ENCODE measurements at places on chromosomes 12 and 14.

DNA sequence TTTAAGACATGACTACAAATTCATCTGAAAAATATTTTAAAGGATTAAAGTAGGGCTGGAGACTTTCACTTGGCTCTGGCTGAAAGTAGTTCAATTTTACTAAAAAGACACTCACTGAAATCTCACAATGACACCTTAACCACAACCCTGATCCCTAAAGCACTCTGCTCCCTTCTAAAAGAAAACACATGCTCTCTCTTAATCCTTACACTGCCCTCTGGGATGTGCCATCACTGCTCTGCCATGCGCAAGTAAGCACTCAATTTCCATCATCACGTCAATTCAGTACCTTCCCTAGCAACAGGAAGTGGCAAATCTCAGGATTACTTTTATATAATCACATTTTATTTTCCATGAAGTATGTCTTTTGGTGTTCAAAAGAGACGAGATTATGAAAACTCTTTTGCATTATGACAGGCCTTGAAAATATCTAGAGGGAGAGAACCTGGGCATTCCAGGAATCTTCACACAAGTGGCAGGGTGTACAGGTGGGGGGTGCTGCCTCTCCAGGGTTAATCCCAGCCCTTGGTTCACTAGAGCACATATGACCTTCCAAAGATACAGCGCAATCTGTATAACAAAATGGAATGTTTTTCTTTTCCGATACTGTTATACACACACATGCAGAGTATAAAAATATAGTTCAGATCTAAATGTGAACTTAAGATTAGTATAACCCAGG, 7.3 kb downstream of the ATG14 start:
- no peak for DNase-seq

- no peak for DNase-seq
These were observed 48.8 kb upstream of the KRR1 start for GRCh38 chr12:75560167-75560566.

- DNase-seq = no peak
These were observed 385.0 kb downstream of the BCL11B start for GRCh38 chr14:98886982-98887381.

DNA sequence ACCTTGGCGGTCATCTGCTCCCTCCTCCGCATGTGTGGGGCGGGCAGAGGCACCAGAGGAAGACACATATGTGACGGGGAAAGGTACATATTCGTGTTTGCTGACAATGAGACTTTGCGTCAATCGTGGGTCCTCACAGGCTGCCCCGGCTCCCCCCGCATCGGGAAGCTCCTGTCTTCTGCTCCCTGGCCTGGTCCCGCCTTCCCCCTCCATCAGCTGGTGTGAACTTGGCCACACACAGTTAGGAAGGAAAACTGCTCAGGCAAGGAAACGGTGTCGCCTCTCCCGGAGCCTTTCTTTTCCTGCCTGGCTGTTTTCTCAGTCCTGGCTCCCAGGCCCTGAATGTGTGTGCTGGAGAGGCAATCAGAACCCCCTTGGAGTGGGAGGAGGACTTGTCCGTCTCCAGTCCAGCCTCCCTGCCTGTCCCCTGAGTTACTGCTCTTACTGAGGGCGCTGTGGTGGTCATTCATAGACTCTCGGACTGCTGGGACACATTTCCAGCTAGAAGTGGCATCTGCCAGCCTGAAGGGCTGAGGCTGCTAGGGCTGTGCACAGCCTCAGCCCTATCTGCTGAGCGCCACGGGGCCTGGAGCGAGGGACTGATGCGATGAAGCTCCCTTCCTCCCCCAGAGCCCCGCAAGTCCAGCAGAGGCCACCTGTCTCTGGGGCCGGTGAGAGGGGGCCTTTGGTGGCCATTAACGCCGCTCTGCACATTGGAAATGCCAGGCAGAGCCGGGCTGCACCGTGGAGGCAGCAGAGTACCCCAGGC, 44.2 kb upstream of the TSPAN9 start:
- DNase-seq = no peak

DNA sequence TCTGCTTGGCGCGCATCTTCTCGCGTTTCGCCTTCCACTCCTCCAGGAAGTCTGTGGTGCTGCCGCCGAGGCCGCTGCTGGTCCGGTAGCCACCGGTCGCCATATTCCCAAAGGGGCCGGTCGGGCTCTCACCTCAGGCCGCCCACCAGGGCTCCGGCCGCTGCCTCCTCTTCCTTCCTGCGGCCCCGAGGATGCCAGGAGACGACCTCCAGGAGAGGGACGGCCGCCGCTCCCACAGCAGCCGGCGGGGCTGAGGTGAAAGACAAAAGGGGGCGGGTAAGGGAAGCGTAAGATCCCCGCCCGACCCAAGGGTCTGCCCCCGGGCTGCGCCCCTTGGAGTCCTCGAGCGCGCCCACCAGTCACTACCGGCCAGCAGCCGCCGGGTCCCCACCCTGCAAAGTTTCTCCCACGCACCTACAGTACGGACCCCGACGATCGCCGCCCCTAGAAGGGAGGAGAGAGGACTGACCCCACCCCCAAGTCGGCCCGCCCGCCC, 574 bp downstream of the PAWR start:
- DNase-seq = no peak
